ENCODE measurements at places on chromosomes 4 and X.

GRCh38 chr4:156779042-156779441 lies 192.6 kb downstream of the PDGFC start:
- DNase-seq, result no peak

- DNase-seq, result no peak
Observed at GRCh38 chrX:93673056-93673868, at the start of gene NAP1L3. TSS of gene NAP1L3 (minus strand) at chrX:93673578. CDS start at chrX:93673304, 274 bp downstream.

DNA sequence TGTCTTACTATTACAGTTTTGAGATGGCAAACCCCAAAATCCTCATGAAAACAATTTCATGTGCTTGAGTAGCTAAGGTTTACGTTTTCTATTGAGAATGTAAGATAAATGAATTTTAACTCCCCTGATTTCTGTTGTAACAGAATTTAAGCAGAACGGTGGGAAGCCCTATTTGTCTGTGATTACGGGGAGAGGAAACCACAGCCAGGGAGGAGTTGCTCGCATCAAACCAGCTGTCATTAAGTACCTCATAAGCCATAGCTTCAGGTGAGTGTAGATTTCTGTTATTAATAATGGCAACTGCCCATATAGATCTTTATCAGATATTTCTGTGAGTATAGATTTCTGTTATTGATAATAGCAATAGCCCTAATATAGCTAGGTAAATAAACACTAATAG lies 44.2 kb upstream of the RHOH start:
- DNase-seq, result no peak

GRCh38 chr4:159002950-159003349 lies 99.9 kb upstream of the RAPGEF2 start:
- no peak for DNase-seq

GRCh38 chr4:79267671-79268070 lies 58.2 kb downstream of the NAA11 start:
- DNase-seq, result no peak

- no peak for DNase-seq
Observed at GRCh38 chr4:8747467-8748235, 124.0 kb downstream of the HMX1 start.

GRCh38 chr4:113739197-113739596 lies 22.3 kb downstream of the CAMK2D start:
- no peak for DNase-seq

DNA sequence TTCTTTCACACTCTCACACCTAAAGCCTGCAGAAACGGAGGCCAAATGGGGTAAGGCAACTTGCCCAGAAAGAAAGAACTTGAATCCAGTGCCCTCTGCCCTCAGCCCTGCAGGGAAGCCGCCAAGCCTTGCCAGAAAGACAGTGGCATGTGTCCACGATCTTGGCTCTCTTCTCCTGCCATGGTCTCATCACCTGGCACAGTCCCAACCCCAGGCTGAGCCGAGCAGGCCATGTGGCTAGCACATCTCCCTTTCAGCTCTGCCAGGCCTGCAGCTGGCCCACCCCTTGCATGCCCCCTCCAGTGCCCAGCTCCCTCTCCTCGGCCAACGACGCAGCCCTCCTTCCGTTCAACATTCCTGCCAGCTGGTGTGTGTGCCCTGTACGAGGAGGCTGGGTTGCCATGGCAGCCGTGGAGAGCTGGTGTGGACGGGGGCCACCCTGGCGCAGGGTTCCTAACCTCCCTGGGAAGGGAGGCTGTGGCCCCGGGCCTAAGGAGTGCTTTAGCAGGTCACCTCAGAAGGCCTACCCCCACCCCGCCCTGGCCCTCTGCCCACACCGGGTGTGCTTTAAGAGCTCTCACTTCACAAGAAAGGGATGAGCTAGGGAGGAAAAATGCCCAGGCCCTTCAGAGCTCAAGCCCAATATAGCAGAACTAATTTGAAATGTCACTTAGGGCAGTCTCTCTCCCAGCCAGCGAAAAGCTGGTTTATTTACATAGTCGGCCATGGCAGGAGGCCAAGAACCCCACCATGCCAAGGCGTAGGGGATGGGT lies 73.0 kb upstream of the PJA1 start:
- no peak for DNase-seq

DNA sequence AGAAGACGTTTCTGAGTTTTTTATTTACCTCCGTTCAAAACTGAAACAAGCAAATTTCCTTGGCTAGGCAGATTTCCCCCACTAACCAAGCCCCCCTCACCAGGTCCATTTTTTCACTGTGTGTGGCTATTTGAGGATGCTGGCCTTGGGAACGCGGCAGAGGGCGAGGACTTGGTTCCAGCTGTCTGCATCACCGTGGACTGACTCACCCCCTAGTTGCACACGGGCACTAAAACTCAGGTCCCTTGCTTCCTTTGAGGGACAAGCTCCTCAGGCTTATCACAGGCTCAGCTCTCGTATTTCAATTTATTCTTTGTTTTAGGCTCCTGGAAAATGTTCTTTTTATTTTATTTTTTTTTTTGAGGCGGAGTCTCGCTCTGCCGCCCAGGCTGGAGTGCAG lies 8.4 kb upstream of the MTNR1A start:
- no peak for DNase-seq

DNA sequence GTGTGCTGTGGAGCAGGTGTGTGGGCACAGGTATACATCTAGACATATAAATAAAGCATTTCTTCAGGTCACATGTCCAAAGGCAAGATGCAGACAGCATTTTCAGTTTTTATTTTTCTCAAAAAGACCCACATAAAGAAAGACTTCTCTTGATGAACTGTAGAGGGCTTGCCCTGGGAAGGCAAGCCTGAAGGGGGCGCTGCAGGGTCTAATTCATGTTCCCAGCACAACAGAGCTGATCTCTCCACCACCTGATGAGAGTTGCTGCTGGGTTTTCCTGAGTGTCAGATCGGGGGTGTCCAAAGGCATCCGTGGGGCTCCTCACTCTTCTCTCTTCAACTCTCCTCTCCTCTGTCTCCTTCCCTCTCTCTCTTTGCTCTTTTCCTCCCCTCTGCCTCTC lies 26.6 kb downstream of the ADRA2C start:
- DNase-seq, result no peak

- no peak for DNase-seq
Observed at GRCh38 chr4:98046665-98047064, 96.6 kb downstream of the STPG2 start.

- DNase-seq, result no peak
Observed at GRCh38 chr4:87105101-87105845, 115.1 kb downstream of the KLHL8 start.

- no peak for DNase-seq
Observed at GRCh38 chr4:167475951-167476350, 241.7 kb upstream of the SPOCK3 start.

- no peak for DNase-seq
Observed at GRCh38 chr4:48195374-48195773, 61.3 kb upstream of the TXK start.

- no peak for DNase-seq
Observed at GRCh38 chr4:80138551-80139538, 58.5 kb upstream of the PRDM8 start.

- no peak for DNase-seq
Observed at GRCh38 chrX:151871244-151871643, 41.4 kb upstream of the MAGEA4 start.

DNA sequence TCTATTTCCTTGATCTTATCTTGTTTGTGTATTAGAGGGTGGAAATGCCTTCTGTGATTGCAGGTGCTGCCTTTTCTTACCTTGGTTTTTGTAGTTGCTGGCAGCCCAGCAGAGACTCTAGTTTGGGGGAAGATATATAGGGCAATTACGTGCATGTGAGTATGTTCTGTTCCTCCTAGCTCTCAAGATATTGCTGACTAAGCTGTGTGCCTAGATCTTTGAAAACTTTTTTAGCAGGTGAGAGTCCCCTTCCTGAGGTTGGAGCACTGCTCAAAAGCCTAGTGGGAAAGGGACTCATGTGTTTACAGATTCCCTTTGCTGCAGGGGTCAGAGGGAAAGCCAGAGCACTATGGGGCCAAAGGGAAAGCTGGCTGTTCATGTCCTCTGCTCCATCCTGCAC lies 136.1 kb downstream of the VSIG4 start:
- DNase-seq, result no peak

GRCh38 chrX:120625371-120625770 lies 4.5 kb downstream of the C1GALT1C1 start:
- no peak for DNase-seq

- DNase-seq, result no peak
Observed at GRCh38 chr4:6878451-6879059, 31.1 kb upstream of the TBC1D14 start.

- no peak for DNase-seq
Observed at GRCh38 chr4:128450326-128451120, 162.9 kb upstream of the PGRMC2 start.

DNA sequence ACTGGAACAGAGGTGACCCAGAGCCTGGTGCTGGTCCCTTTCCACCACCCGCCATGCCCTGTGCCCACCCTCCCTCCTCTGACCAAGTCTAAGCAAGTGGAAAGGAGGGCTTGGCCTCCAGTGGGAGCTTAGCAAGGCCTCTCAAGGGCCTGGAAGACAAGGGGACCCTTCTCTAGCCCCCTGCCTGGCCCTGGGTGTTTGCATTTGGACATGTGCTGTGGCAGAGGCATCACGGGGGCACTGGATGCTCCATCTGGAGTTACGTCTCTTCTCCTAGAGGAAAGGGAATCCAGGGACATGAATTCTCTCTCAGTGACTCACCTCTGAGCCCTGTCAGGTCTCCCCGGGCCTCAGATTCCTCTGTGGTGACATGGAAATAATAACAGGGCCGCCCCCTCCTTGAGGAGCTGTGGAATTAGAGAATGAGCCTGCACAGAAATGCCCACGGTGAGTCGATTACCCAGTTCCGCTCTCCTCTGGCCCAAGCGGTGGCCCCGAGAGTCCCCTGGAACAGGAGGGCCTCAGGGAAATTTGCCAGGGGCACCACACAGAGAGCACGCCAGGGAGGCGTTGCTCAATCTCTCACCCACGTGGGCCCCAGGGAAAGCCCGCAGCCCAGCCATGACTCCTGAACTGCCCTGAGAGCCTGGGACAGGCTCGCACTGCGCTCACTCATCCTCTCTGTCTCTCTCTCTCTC lies 189.6 kb downstream of the BCOR start:
- DNase-seq, result no peak

DNA sequence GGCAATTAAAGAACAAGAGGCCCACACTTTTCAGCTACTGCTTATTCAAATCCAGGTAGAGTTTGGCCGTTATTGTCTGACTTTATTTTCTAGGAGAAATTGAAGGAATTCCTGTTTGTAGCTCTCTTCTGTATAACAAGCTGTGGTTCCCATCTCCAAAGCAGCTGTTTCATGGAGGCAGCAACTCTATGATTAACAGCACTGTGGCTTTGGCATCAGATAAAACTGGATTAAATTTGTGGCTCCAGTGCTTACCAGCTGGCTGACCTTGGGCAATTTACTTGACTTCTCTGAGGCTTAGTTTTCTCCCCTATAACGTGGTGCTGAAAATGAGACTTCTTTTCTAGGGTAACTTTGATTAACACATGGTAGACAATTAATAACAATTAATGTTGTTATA lies 28.1 kb downstream of the SLC30A9 start:
- DNase-seq, result no peak

GRCh38 chr4:15469402-15470127 lies at the start of gene CC2D2A:
TSS of gene CC2D2A (plus strand) at chr4:15469882. CDS start at chr4:15475933, 6,051 bp downstream.
- DNase-seq, result no peak

DNA sequence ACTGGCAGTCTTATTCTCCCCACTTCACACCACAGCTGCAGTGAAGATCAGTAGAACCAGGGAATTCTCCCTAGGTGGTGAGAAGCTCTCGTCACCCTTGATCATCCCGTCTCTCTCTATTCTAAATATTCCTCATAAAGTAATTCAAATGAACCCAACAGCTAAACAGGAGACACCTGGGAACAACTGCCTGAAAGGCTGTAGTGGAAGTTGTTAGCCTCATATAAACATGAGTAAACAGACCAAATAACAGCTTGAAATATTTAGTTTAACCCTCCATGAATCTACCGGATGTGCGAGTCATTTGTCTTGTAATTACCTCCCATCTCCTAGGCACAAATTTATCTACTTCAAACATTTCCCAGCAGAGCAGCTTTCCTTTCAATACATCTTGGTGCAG lies 30.4 kb upstream of the APELA start:
- no peak for DNase-seq

DNA sequence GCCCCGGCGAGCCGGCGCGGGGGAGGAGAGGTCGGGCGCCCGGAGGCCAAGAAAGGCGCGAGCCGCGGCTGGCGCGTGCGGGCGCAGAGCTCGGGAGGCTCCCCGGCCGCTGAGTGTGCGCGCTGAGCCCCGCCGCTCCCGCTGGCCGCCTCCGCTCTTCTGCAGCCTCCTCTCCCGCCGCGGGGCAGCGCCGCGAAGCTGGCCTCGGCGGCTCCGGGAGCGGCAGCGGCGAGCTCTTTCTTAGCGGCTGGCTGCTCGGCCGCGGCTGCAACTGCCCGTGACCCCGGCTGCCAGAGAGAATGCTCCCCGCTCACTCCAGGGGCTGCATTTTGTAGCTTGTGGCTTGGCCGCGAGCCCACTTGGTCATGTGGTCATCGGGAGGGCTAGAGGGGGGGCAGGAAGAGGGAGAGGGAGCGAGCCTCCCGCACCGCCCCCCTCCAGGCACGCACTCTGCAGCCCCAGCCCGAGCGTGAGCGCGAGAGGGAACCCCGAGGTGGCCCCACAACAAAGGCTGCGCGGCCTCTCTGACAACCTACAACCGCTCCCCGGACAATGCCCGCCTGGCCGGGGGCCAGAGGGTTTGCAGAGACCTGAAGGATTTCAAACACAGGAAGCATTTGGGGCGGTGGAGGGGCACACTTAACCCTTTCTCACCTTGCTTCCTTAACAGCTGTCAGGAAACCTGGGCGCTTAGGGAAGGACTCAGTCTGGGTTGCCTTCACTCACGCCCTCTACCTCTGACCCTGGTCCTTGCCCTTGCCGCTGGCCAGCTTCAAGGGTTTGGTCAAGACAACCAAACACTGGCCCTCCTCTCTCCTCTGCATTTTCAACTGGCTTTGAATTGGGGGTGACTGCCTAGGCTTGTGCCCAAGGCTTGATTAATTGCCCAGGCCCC lies at the start of gene APLN:
APLN (minus strand) TSS at position 305 of the 895 bp plus-strand sequence. CDS start 326 bp downstream, outside the sequence.
- DNase-seq, result no peak

- no peak for DNase-seq
Observed at GRCh38 chrX:34918856-34919255, 23.7 kb upstream of the FAM47B start.

DNA sequence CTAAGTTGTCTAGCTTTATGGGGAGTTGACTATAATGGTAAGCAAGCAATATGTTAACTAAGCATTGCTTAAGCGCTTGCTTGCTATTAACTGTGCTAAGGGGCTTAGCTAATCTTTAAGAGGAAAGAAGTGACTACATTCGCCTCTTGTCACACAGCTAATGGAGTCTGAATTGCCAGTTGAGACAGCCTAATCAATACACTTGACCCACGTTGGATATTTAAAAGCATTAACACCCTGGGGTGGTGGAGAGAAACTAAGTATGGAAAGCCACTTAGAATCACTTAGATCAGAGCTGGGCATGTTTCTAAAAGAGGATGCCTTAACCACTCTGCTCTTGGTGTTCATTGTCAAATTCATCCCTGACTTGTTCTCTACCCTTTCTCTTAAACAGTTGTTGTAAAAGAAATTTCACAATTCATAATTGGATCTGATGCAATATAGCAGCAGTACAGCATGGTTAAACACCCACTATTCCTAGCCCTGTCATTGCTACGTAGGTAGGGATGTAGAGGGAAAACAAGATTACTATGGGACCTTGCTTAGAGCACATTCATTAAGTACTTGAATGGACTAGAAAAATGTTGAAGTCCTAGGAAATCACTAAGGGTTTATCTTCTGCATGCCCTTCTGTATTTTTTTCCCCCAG lies 3.5 kb downstream of the ZAR1 start:
- DNase-seq, result no peak

Measured in GM18507 (cell line).